ENCODE measurements at places on chromosomes 12 and 14.

DNA sequence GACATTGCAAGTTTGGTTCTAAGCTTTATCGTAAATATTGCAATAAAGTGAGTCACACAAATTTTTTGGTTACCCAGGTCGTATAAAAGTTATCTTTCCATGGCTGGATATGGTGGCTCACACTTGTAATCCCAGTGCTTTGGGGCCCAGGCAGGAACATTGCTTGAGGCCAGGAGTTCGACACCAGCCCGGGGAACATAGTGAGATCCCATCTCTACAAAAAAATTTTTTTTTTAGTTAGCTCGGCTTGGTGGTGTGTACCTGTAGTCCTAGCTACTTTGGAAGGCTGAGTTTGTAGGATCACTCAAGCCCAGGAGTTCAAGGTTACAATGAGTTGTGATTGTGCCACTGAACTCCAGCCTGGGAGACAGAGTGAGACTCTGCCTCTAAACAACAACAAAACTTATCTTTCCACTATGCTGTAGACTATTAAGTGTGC lies 24.4 kb downstream of the PRORP start:
- ATAC-seq, result no peak

- no peak for ATAC-seq
These were observed 198.9 kb downstream of the BMP4 start for GRCh38 chr14:53757732-53758131.

- ATAC-seq, result no peak
These were observed 1540.3 kb upstream of the TMEM132C start for GRCh38 chr12:126726481-126727217.

GRCh38 chr12:43880547-43880946 lies 44.7 kb downstream of the TMEM117 start:
- no peak for ATAC-seq

GRCh38 chr12:25249931-25250738 lies 594 bp downstream of the KRAS start:
- ATAC-seq, result peak; percentile 43

Data from motor neuron (in vitro differentiated cells).